ENCODE measurements at places on chromosomes 4 and X.
A peak's percentile ranks its signal among the peaks of the same experiment; 100 is the strongest.

DNA sequence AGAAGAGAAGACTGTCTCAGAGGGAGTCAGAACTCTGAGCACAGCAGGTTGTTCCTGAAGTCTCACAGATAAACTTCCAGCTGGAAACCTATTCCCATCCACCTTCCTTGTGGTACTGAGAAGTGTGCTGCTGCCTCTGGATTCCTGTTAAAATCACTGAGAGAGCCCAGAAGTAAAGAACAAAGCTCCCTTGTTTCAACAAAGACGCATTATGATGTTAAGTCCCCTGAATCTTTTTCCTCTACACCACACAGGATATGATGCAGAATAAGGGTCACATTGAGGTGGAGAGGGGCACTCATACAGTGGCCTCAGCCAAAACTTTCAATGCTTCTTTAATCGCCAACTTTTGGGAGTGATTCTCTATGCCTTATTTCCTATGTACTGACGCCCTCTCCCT, 321.0 kb downstream of the OPHN1 start:
- DNase-seq = no peak

DNA sequence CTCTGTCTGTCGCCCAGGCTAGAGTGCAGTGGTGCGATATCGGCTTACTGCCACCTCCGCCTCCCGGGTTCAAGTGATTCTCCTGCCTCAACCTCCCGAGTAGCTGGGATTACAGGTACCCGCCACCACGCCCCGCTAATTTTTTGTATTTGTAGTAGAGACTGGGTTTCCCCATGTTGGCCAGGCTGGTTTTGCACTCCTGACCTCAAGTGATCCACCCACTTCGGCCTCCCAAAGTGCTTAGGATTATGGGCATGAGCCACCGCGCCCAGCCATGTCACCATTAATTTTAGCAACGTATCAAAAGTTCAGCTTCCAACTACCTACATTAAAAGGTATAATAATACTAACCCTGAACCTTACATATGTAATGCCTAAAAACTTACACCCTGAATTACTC, 940 bp upstream of the UTP3 start:
- no peak for DNase-seq

DNA sequence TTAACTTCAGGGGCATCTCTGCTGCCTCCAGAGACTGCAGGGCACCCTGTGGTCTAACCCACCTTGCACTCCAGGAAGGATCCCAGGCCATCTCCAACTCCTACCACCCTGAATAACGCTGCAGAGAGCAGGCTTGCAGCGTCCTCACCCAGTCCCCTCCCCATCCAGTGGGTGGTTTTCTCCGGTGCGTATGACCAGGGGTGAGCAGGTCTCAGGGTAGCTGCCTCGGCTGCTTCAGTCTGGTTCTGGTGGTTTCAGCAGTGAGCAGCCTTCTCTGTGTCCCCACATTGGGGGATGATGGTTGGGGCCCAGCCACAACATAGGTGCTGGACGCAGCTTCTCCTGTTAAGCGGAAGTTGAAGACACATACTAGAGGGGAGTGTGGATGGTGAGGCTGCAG, 38.6 kb upstream of the SORCS2 start:
- no peak for DNase-seq

DNA sequence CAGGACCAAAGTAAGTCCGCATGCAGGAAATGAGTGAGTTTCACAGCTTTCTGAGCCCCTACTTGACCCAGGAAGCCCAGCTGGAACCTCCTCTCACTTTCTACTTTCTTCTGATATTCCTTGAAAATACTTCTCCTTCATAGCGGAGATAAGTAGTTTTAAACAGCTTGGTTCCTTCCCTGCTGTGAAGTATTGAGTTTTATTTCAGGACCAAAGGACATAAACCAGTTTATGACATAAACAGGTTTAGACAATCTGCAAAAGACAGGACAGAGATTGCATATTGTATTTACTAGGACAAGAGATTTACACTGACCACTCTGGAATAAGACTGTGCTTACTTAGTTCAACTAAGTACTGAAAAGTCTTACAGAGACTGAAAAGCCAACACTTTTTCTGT, 54.8 kb downstream of the PAGE2 start:
- DNase-seq = no peak

DNA sequence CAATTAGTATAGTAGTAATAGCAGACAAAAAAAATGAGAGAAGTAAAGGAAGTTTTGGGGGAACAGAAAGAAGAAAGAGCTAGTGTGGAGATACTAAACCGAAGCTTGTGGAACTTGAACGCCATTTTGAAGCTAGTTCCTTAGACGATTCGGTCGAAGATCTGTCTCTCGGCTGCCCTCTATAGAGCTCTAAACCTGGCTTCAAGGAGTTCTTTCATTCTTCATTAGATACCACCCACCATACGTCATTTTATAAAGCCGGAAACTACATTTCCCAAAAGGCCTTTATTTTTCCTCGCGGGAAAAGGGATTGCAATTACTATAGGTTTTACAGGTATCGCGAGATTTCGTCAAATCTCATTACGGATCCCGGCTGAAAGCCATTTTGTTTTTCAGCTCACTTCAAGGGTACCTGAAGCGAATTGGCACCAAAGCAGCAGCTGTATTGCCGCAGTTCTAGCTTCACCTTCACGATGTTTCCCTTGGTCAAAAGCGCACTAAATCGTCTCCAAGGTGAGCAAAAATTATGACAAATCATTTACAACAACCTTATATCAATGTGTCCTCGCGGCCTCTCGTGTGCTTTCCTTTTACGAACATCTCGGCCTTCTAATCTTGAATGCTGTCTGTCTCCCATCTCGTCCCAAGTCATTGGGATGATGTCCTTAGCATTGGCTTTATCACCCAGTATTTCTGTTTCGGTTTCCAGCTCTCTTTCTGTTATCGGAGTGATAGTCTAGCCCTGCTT, at the start of gene COX7B:
TSS of gene COX7B (plus strand) at position 388 of the 748 bp plus-strand sequence. CDS start at position 474, 86 bp downstream.
- DNase-seq = peak; percentile 91

DNA sequence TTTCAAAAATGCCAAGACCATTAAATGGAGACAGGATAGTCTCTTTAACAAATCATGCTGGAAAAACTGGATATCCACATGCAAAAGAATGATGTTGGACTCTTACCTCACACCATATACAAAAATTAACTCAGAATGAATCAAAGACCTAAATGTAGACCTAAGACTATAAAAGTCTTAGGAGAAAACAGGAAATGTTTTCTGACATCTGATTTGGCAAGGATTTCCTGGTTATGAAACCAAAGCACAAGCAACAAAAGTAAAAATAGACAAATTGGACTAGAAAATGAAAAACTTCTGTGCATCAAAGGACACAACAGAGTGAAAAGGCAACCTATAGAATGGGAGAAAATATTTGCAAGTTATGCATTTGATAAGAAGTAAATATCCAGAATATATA, 37.6 kb downstream of the ARFIP1 start:
- DNase-seq = no peak

DNA sequence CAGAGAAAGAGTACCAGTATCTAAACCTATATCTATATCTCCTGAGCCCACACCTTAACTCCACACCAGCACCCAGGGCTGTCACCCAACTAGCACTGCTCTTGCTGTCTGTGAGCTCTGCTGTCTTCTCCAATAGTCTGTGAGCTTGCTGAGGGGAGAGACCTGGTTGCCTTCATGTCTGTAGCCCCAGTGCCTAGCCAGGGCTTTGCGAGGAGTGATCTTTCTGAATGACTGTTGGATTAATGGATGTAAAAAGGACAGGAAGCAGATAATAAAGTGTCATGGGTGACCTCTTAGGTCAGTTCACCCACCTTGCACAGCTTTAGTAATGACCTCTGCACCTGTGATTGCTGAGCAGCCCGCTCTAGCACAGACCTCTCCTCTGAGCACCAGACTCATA, 30.5 kb downstream of the CNGA2 start:
- no peak for DNase-seq

- DNase-seq = no peak
Observed at GRCh38 chrX:147322496-147322895, 508.0 kb upstream of the CXorf51A start.

- no peak for DNase-seq
Observed at GRCh38 chr4:174211622-174212044, 71.8 kb downstream of the FBXO8 start.

GRCh38 chrX:47566841-47567240, 5.8 kb downstream of the ARAF start:
- no peak for DNase-seq

DNA sequence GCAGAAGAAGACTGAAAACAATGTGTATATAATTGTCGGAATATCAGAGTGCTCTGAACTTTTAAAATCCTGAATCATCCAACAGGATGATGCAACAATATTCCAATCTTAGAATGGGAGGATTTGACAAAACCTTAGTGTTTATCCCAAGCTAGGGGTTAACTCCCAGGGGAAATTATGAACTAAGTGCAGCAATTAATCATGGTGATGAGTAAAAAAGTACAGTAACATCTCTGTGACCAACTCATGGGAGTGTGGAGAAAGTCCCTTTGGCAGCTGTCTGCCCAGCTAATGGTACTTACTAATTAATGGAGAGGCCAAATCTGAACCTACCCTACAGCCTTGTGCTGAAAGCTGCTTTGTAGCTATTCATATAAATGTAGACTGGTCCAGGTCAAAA, 257.6 kb upstream of the DDX53 start:
- DNase-seq = no peak

- no peak for DNase-seq
Observed at GRCh38 chrX:113124693-113125092, 284.1 kb upstream of the AMOT start.

DNA sequence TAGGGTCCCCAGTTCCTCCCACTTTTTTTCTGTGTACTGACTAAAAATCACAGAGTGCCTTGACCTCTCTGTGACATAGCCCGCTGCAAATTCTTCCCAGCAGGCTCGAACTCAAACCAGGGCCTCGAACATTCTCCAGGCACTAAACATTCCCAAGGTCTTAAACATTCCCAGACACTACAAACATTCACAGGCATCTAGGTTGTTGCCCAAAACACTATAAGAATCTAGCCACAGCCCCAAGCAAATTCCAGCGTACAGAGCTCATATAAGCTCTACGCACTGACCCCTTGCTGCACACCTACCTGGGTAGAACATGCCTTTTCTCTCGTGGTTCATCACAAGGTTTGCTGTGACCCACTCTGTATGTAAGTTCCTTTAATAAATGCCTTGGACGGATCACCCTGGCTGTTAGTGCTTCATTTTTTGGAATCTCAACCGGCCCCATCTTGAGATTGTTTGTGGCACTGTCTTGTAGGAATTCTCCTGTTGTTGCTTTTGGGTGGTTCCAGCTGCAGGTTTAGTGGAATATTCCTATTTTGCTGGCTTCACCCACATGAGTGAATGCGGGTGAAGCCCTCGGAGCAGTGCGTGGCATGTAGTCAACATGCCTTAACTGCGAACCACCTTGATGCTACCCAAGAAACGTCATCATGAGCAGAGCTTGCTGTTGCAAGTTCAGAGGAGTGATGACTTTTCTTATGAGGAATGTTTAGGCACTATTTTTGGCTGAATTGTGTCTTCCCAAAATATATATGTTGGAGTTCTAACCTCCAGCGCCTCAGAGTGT, 230.0 kb downstream of the HS3ST1 start:
- DNase-seq = no peak

DNA sequence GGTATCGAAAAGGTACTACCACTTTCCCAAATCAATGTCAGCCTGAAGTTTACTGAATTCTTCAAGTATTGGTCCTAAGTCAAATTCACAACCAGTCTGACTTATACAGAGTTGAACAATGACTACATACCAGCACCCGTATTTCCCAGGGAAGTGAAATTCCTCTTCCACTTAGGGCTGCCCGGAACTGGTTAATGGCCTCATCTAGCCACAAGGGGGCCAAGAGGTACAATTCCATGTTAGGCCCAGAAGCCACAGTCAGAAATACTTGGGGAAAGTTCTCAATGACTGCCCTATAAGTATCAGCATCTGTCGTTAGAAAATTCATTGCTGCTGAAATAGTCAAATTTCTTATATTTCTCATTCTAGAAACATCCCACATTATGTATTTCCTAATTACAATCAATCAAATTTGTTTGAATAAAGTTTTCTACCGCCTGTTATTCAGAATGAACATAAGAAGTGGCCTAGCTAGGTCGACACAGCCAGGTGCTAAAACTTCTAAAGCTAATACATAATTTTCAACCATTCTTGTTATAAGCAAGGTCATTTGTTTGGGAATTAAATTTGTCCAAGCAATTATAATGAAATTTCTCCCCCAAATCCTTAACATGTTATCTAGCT, 5.6 kb upstream of the PCDH7 start:
- DNase-seq = peak; percentile 24

DNA sequence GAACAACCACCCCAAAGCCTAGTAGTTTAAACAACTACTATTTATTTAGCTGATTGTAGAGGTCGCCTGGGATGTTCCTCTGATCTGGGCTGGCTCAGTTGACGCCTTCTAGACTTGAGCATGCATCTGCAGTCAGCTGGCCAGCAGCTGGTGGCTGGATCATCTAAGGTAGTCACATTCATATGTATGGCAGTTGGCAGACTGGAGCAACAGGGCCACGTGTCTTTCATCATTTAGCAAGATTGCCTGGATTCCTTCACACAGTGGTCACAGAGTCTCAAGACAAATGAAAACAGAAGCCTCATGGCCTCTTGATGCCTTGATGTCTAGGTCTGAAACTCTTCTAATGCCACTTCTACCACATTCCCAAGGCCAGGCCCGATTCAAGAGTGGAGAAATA, 220.6 kb upstream of the S100G start:
- no peak for DNase-seq

DNA sequence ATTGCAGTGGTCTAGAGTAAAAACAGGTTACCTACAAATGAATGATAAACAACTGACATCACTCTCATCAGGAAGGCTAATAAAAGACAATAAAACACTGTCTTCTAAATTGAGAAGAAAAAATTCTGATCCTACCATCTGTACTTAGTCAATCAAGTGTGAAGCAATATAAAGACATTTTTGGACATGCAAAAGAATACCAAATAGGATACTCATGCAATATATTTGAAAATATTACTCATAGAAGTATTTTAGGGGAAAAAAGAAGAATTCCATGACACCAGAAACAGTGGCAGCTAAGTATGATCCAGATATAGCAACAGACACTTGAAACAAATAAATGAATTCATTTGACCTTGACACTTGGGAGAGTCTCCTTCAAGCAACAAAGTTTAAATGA, 63.8 kb upstream of the FAM120C start:
- DNase-seq = no peak

GRCh38 chrX:100381619-100382018, 28.5 kb downstream of the PCDH19 start:
- no peak for DNase-seq

- no peak for DNase-seq
Observed at GRCh38 chrX:113974881-113975280, 609.0 kb upstream of the HTR2C start.

GRCh38 chr4:174593701-174594100, 71.4 kb upstream of the HPGD start:
- DNase-seq = no peak

GRCh38 chr4:41977709-41978108, 3.8 kb upstream of the DCAF4L1 start:
- no peak for DNase-seq

GRCh38 chrX:372856-373640, 13.7 kb downstream of the PPP2R3B start:
- no peak for DNase-seq

- DNase-seq = no peak
Observed at GRCh38 chr4:3304831-3305609, 12.2 kb downstream of the RGS12 start.

GRCh38 chr4:1333256-1333655, 13.8 kb upstream of the UVSSA start:
- DNase-seq = no peak
